ENCODE measurements at places on chromosomes 1 and 21.

GRCh38 chr1:20936621-20937020, 149.5 kb upstream of the HP1BP3 start:
- DNase-seq, result no peak

- no peak for DNase-seq
Observed at GRCh38 chr1:162056579-162056978, 12.9 kb upstream of the NOS1AP start.

DNA sequence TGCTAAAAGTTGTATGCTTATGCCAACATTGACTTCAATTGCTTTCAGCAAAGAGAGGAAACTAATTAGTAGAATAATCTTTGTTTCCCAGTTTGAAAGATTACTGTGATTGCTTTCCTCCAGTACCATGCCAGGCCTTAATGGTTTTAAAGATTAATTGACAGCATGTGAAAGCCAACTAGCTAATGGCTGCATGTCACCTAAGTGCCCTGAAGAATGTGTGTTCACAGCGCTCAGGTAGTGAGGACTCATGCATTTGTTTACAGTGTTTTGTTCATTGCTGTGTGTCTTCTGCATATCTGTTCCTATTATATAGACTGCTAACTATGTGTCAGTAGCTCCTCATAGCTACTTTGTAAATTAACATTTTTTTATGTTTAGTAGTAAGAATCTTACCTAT, 335.6 kb downstream of the LRRIQ3 start:
- DNase-seq, result no peak

- no peak for DNase-seq
Observed at GRCh38 chr21:29682800-29683199, 257.0 kb downstream of the GRIK1 start.

GRCh38 chr1:42385283-42385682, 4.7 kb downstream of the RIMKLA start:
- no peak for DNase-seq

- no peak for DNase-seq
Observed at GRCh38 chr1:29240400-29240837, 4.1 kb downstream of the PTPRU start.

DNA sequence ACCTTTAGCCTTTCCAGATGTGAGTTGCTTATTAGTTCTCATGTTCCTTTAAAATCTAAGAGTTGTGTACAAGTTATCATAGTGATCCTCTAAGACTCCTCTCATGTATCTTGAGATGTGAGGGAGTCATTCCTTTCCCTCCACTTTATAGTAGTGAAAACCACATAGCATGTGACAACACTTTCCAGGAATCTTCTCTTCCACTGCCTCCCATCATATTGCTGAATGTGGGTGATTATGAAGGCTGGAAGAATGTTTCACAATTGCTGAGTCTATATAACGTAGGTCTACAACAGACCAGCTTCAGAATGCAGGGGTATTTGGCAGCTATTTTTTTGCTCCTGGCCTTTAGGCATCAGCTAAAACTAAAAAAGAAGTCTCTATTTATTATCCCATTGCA, 44.7 kb upstream of the LRRC7 start:
- DNase-seq, result no peak

DNA sequence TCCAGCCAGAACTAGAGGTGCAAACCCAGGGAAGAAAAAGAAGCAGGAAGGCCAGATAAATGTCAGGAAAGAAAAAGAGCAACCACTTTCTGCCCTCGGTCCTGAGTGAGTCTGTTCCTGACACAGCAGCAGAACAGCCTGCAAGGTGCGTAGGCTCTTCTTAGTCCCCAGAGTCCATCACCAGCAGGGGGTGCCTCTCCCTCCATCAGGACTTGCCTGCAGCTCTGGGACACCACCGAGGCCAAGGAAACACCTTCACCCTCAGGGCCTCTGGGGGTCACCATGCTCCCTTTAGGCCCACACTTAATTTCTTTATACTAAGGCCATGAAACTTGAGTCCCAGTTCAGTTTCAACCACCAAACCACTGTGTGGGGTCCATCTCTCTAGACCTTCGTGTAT, 43.7 kb upstream of the NFASC start:
- peak; percentile 28 for DNase-seq

DNA sequence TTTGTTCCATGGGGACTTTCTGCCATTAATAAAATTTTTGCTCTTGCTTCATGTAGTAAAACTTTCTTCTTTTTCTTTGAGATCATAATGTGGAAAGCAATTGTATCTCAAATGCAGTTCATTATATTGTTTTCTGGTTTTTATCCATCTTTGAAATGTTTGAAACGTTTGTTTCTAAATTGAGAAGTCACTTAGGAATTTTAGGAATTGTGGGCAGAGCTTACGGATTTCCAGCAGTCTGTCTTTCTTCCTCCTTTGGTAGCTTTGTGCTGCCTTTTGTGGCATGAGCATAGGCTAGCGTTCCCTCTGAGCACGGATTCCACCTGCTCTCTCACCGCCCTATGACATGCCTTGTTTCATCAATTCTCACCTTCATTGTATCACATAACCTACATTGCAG, 2.9 kb upstream of the ST6GALNAC5 start:
- no peak for DNase-seq

GRCh38 chr1:66890621-66891020, 34.0 kb downstream of the DNAI4 start:
- DNase-seq, result no peak

DNA sequence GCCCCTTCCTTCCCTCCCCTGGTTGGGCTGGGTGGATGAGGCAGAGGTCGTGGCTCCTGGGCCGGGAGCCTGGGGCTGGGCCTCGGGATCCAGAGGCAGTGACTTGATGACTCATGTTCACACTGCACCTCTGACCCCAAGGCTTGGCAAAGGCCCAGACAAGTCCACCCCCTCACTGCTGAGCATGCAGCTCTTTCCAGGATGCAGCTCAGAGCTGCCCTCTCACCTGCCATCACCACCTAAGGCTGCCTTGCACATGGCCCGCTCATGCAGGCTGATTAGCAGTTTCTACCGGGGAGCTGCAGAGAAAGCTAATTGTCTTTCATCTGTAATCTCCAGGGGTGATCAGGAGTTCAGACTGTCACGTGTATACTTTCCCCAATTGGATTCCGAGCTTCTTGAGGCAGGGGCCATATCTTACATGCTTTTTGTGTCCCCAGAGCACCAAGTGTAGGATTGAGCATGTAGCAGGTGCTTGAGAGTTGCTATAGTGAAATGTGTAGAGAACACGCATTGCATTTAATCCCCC, 62.1 kb downstream of the LRRN2 start:
- DNase-seq, result no peak

GRCh38 chr1:207155028-207155427, 51.0 kb downstream of the C4BPA start:
- no peak for DNase-seq

GRCh38 chr1:234213658-234214128, 159.6 kb upstream of the COA6 start:
- no peak for DNase-seq

DNA sequence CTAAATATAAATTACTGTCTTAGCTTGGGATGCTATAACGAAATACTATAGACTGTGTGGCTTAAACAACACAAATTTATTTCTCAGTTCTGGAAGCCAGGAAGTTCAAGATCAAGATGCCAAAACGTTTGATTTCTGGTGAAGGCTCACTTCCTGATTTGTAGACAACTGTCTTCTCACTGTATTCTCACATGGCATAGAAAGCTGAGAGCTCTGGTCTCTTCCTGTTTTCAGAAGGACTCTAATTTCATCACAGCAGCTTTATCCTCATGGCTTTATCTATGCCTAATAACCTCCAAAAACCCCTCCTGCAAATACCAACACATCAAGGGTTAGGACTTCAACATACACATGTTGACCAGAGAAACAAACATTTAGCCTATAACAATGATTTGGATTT, 1795.5 kb downstream of the MRPL39 start:
- DNase-seq, result no peak

- no peak for DNase-seq
Observed at GRCh38 chr1:57067863-57068262, 102.0 kb upstream of the C8B start.

DNA sequence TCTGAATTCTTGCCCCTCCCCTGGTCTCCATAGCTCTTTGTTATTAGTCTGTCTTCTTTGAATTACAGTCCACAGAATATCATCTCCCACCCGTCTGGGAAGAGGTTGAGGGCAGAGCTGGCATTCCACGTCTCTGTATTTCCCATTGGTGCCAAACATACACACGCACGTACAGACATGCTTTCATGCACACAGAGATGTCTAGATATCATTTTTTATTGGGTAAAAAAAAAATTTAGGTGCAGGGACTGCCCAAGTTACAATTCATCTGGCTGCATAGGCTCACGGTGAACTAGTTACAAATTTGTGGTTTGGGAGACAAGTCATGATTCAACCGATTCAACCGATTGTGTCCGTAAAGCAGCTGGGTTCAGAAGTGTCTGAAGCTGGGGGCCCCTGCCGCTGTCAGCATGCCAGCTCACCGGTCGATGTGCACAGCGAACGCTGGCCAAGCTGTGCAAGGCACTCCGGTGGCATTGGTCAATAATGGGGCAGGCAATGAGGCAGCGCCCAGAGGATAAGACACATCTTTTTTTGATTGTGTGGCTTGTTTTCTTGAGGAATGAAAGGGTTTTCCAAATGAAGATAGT, 73.7 kb downstream of the KCNN3 start:
- DNase-seq, result no peak

GRCh38 chr1:61337441-61337951, 255.1 kb downstream of the NFIA start:
- DNase-seq, result no peak

- no peak for DNase-seq
Observed at GRCh38 chr1:159938211-159938852, 7.1 kb downstream of the IGSF9 start.

All from stimulated activated CD4-positive, alpha-beta T cell treated with anti-CD3 and anti-CD28 coated beads, Interleukin-1b, Interleukin-23, amount 100 ng/mL, for 48 hours (primary cell).